HS-5 (cell line): ENCODE measurements at places on chromosomes 16 and 17.

GRCh38 chr17:72927146-72927545 is 165.3 kb downstream of the SLC39A11 start:
- no peak for DNase-seq

DNA sequence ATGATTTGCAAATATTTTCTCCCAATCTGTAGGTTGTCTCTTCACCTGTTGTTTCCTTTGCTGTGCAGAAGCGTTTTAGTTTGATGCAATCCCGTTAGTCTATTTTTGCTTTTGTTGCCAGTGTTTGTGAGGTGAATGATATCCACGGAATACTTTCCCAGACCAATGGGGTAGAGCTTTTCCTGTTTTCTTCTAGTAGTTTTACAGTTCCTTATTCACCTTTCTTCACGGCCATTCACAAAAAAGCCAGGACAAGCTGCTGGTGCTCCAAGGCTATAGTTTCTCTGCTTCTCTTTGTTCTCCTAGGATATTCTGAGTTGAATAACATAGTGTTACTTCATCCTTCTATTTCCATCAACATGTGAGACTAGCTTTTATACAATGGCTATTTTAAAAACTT is 98.7 kb downstream of the UTP18 start:
- DNase-seq = no peak

DNA sequence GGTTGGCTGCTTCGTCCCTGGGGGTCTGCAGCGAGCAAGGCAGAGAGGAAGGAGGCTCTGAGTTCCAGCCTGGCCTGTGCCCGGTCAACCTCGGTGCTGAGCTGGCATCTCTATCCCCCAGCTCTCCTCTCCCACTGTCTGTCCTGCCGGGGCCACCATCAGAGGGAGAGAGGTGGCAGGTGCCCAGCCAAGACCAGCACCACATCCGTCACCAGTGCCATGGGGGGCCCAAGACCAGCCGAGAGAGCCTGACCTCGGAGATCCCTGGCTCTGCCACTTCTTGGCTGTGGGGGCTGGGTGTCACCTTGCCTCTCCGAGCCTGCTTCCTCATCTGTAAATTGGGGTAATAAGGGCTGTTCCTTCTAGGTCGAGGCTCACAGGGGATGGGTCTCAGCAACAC is 560 bp upstream of the P2RX1 start:
- DNase-seq = no peak

GRCh38 chr16:10390867-10391266 is 5.0 kb downstream of the ATF7IP2 start:
- no peak for DNase-seq

GRCh38 chr17:49106321-49107210 is 26.0 kb upstream of the B4GALNT2 start:
- no peak for DNase-seq

- DNase-seq = no peak
These were observed 286.5 kb upstream of the ERCC4 start for GRCh38 chr16:13633391-13633861.

DNA sequence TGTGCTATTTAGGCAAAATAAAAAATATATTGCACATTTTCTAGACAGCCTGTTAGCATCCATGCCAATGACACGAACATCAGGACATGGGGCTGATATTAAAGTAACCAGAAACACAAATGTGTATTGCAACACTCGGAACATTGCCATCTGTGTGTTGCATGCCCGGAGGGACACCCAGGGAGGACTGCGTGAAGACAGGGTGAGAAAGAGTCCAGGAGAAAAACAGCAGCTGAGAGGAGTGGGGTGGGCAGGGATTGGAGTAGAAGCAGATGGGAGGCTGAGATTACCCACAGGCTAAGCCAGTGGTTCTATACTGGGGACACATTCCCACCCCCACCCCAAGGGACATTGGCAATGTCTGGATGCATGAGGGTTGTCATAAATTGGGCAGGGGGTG is 114.8 kb downstream of the GRIN2A start:
- DNase-seq = no peak

GRCh38 chr17:69734656-69735055 is 320.2 kb downstream of the MAP2K6 start:
- DNase-seq = no peak
